Fibroblast of lung (primary cell): ENCODE measurements at places on chromosomes 5 and 9. TPM values are rescaled to one million over a fixed set of nuclear protein-coding genes. Genes with fewer than 3 reads are reported as not detected.

DNA sequence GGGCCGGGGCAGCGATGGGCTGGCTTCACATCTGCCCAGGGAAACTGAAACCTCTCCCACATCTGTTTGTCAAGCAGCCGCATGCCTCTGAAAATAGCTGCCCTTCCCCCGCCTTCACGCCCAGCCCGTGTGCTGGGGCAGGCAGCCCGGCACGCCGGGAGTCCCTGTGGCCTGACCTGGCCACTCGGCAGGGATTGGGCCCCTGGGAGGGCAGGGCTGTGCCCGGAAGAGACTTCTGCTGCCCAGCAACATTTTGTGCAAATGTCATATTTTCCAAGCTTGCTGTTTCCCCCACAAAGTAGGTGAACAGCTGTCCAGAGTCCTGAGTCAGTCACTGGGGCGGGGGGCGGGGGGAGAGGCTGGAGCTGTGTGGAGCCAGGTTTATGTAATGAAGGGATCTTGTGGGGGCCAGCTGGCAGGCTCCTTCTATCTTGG lies 8.2 kb downstream of the COL27A1 start:
- DNase-seq, result peak; percentile 69

DNA sequence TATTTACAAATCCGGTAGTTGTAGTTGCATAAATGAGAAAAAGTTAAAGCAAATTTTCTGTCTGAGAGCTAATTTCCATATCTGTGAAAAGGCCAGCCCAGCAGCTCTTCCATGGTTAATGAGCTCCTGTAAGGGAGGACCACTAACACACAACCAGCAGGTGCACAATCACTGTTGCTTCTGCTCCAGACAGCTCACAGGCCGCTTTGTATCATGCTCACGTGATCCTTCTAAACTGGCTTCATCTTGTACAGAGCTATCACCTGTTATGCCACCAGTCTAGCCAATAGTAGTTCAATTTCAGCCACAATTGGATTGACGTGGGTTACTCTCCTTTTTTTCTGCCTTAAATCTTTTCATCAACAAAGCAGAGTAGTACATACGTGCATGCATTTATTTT lies 38.3 kb upstream of the FBXL17 start:
- no peak for DNase-seq

Gene GFPT2
- polyA plus RNA-seq, result 6.1 and 24.7 TPM in 2 replicates

GRCh38 chr5:119878712-119879111 lies 249.4 kb downstream of the FAM170A start:
- DNase-seq, result no peak
